ENCODE measurements at places on chromosomes 13 and 19. TPM values are rescaled to one million over a fixed set of nuclear protein-coding genes. Genes with fewer than 3 reads are reported as not detected.

SBNO2 gene
- 12.9 TPM for polyA plus RNA-seq

P2RY11 gene
- polyA plus RNA-seq, result 25.2 TPM

FIZ1 gene
- polyA plus RNA-seq, result 23.4 TPM

- no peak for DNase-seq
- no peaks in the 10 kb centered on the region for H3K36me3 ChIP-seq
- no peak overlapping the region for H3K4me3 ChIP-seq
These were observed 53.1 kb downstream of the SOX1 start for GRCh38 chr13:112120031-112120373.

GRCh38 chr19:1774989-1775772 is 21.9 kb downstream of the ONECUT3 start:
- no peak overlapping the region for H3K4me3 ChIP-seq
- H3K27me3 ChIP-seq, result peaks cover 81% of the 10 kb centered on the region
- no peaks in the 10 kb centered on the region for H3K36me3 ChIP-seq
- DNase-seq, result no peak

GRCh38 chr13:45166858-45167257 is 34.0 kb downstream of the KCTD4 start:
- DNase-seq, result no peak
- H3K4me1 ChIP-seq, result peaks cover 3% of the 10 kb centered on the region
- H3K36me3 ChIP-seq, result peaks cover 5% of the 10 kb centered on the region
- H3K4me3 ChIP-seq, result no peak overlapping the region
- H3K27me3 ChIP-seq, result no peaks in the 10 kb centered on the region

- no peaks in the 10 kb centered on the region for H3K27me3 ChIP-seq
- peaks cover 14% of the 10 kb centered on the region for H3K4me1 ChIP-seq
- DNase-seq, result peak; percentile 80
- H3K4me3 ChIP-seq, result peak within 1 kb of the TSS; percentile 78
These were observed at the start of gene STK24 for GRCh38 chr13:98576963-98577835. STK24 (minus strand) TSS chr13:98577107; CDS start chr13:98576786, 321 bp downstream.

DNA sequence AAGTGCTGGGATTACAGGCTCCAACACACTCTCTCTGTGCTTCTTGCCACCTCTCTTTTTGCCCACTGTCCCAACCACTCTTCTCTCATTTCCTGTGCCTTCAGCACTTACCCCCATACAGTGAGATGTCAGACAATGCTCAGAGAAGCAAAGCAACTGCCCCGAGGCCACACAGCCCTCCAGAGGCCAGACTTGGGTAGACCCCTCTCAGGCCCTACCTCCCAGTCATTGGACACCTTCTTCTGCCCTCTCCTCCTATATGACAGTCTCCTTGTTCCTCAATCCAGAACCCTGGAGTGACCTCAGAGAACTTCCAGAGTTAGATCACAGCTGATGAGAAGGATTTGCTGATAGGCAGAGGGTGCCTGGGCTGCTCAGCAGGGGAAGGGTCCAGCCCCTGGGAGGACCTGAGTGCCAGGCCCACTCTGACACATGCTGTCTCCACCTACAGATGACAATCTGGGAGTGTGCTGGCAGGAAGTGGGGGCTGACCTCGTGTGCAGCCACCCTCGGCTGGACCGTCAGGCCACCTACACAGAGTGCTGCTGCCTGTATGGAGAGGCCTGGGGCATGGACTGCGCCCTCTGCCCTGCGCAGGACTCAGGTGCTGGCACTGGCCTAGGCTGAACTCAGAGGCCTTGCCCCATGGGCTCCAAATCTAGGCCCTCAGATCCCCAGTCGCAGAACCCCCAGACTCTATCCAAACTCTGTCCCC is 24.4 kb downstream of the LTBP4 start:
- no peak overlapping the region for H3K27ac ChIP-seq
- H3K4me1 ChIP-seq, result peaks cover 10% of the 10 kb centered on the region
- no peaks in the 10 kb centered on the region for H3K27me3 ChIP-seq
